Heart left ventricle (tissue), 16 donors: ENCODE measurements at places on chromosomes 12 and 14. TPM values are rescaled to one million over a fixed set of nuclear protein-coding genes. Genes with fewer than 3 reads are reported as not detected.
A peak's percentile ranks its signal among the peaks of the same experiment; 100 is the strongest.

GPR162 gene
- total RNA-seq: 5.2 TPM

DNA sequence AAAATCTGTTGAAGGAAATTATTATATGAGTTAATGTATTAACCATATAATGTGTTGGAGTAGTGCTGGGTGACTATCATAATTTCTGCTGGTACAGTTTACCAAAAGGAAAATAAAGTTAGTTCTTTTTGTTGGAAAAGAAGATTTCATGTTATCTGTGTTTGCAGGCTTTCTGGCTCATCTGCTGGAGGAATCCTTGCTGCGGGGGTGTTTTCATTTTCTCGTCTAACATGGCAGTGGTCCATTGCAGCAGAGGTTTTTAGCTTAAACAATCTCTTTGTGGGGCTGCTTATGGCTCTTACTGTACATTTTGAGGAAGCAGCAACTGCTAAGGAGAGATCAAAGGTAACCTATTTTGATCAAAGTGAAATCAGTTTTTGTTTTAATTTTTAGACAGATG lies 24.1 kb downstream of the TMEM260 start:
- no peak for DNase-seq

GRCh38 chr14:57656853-57657252 lies 163.2 kb upstream of the CCDC198 start:
- DNase-seq: no peak

DNA sequence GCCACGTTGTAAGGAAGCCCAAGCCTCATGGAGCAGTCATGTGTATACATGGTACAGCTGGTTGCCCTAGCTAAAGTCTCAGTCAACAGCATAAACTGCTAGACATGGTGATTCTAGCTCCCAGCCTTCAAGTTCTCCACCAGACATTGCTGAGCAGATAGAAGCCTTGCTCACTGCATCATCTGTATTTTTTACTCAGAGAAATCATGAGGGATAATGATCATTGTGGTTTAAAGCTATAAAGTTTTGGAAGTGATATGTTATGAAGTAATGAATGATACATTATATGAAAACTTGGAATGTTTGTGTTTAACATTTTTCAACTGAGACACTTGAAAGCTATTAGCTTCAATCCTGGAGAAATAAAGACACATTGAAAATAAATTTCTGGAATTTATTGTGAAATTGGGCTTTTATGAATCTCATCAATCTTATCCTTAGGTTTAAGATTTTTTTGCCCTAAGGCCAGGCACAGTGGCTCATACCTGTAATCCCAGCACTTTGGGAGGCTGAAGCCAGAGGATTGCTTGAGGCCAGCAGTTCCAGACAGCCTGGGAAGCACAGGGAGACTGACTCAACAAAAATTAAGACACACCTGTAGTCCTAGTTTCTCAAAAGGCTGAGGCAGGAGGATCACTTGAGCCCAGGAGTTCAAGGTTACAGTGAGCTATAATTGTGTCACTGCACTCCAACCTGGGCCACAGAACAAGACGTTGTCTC lies 5.6 kb upstream of the NFATC4 start:
- no peak for DNase-seq

GRCh38 chr12:2561367-2561766 lies 233.4 kb upstream of the FKBP4 start:
- no peak for DNase-seq

GRCh38 chr14:56554301-56554700 lies 25.3 kb upstream of the TMEM260 start:
- DNase-seq: no peak

- no peak for DNase-seq
These were observed 83.8 kb upstream of the PLEKHG7 start for GRCh38 chr12:92619026-92619425.

GRCh38 chr12:71124835-71125460 lies 32.9 kb downstream of the TSPAN8 start:
- DNase-seq: no peak

GRCh38 chr12:47032644-47033043 lies 46.8 kb upstream of the PCED1B start:
- DNase-seq: no peak

AKAP5 gene
- total RNA-seq: 0.12 TPM

GRCh38 chr14:65821224-65821753 lies 408.8 kb downstream of the FUT8 start:
- no peak for DNase-seq

DNA sequence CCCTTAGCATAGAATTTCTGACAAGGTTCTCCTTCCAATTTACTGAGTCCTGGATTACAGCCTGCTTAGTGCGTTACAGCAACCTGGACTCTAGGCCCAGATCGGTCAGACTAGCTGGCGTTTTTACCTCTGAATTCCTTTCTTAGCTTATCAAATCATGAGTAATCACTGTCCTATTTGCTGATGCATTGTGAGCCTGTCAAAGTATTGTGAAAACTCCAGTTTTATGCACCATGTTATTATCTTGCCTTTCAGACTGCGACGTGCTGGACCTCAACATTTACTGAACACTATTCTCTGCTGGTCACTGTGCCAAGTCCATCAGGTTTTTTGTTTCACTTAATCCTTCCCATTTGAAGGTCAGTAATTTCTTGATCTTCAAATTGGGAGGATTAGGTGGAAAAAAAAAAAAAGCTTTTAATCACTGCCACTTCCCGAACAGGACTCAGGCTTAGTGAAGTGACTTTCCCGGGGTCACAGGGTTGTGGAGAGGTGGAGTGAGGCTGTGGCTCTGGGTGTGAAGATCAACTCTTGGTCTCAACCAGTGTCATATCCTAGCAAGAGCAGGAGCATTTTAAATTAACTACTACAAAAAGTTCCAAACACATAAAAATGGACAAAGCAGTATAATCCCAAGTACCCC lies 31.2 kb downstream of the FBXO21 start:
- DNase-seq: no peak

- DNase-seq: peak; percentile 43
These were observed 236.1 kb upstream of the NPAS3 start for GRCh38 chr14:32702562-32702961.

DNA sequence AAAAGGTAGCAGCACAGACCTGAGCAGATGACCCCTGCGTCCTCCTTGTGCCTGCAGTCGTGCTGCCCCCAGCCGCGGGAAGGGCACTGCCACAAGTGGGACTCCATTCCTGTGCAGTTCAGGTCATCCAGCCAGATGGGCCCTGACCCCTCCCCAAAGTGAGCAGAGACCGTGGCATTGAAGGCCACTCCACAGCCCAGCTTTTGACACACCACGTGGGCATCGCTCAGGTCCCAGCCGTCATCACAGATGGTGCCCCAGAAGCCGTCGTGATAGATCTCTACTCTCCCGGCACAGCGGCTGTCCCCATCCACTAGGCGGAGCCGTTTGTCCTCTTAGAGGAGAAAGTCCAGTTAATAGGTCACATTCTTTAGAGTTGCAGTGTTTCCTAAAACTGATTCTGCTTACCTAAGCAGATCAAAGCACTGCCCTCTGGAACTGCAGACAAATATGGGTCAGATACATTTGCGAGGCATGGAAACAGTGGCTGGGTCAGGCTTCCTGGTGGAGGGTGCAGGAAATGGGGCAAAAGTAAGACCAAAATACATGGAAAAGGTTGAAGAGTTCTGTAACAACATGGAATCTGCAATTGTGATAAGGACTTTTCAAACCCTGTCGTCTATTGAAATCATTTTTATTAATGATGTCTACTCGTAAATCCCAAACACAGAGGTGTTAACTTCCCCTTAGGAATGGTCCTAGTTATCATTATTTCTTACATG lies 69.4 kb downstream of the CD163L1 start:
- DNase-seq: no peak

DNA sequence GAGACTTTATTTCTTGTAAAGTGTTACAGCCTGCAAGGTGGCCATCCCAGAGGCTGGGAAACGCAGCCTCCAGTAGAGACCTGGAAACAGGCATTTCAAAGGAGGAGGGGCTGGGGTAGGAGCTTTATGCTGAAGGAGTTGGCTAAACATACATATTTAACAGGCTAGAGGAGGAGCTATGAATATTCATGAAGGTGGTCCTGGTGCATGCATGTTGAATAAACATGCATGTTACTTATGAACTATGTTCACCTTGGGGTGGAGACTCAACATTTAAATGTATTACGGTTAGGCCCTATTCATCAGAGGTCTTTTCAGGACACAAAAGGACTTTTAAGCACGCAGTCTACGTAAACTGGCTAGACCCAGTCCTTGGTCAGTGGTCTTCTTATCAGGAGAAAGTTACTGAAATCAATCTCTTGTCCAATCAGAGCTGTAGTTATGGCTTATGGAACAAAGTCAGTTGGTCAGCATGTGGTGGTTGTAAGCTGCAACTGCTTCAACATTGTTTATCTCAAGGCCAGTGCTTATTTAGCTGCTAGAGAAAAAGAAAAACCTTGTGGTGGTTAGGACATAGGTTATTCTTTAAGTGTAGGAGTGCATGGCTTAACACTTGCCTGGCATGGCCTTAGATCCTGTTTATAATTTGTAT lies 11.4 kb upstream of the ARF6 start:
- no peak for DNase-seq

DLGAP5 gene
- 0.15 TPM for total RNA-seq

- no peak for DNase-seq
These were observed 324.6 kb downstream of the TMEM121 start for GRCh38 chr14:105850853-105851581.

DNA sequence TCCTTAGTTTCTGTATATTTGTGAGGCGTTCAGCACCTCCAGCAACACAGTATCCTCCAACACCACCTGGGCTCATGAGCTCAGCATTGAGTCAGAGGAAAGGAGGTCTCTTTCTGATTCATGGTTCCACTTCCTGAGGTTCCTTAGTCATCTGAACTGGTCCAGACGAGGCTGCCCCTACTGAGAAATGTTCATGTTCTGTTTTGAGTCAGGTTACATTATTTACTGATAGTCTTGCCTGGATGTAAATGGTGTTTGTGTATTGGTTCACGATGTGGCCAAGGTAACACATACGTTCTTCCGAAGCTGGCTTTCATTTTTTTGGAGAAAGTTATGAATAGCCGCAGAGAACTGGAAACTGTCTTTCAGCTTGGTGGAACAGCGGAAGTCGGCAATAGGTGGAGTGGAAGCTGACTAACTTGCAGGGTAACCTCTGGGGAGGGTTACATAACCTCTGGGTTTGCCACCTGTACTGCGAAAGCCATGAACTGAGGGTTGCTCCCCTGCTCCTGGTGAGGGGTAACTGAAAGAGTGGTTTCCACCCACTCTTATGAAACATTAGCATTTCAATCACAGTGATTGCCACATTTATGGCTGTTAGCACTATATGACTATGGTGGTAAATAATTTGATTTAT lies 42.2 kb upstream of the MANSC4 start:
- DNase-seq: no peak

DNA sequence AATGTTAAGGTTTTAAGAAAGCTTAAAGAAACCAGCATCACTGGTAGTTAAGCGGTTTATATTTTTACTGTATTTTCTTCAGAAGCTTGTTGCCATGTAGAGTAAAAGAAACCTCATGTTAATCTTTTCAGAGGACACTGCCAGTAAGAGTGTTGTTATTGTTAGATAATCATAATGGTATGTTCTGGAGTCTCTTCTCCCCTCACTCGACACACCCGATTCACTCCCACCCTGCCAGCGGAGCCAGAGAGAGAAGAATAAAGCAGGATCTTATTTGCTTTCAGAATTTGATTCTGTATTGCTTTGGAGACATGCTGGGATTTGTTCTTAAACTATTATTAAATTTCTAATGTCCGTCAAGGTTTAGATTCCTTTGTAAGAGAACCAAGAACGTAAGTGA lies 113.7 kb downstream of the SAMD4A start:
- no peak for DNase-seq

- DNase-seq: peak; percentile 78
These were observed at the start of gene SLC25A21 for GRCh38 chr14:37172024-37172869. SLC25A21 (minus strand) TSS chr14:37172606.

DNA sequence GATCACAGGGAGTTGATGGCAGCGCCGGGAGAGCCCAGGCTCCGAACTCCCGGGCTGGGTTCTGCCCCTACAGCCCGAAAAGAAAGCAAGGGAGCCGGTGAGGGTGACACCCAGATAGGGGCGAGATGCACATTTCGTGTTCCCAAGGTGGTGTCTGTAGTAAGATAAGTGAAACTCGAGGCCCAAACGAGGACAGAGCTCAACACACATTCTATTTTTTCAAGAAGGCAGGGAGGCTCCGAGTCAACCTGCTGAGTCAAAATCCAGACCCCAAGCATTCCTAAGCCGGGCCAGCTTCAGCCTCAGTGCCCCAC lies 24.2 kb upstream of the YY1 start:
- no peak for DNase-seq

- no peak for DNase-seq
These were observed 253.7 kb upstream of the PWP1 start for GRCh38 chr12:107431942-107432341.

- DNase-seq: no peak
These were observed 473.9 kb downstream of the BCL11B start for GRCh38 chr14:98798099-98798498.

- no peak for DNase-seq
These were observed 21.8 kb upstream of the DCN start for GRCh38 chr12:91204421-91204820.

DNA sequence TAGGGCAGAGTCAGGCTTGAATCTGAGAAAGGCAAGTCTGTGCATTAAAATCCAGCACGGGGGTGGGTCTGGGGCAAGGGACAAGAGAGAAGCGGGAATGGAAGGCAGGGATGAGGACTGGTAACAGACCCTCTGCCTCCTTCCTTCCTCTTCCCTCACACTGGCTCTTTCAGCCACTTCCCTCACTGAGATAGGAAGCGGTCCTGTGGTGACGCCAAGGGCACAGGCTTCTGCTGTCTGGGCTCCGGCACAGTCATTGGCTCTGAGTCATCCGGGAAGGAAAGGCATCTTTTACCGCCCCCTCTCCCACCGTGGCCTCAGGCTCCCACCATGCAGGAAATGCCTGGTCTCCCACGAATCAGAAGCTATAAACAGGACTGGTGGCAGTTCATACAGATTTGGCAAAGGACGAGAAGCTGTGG lies 70.2 kb downstream of the ETV6 start:
- DNase-seq: peak; percentile 82

DNA sequence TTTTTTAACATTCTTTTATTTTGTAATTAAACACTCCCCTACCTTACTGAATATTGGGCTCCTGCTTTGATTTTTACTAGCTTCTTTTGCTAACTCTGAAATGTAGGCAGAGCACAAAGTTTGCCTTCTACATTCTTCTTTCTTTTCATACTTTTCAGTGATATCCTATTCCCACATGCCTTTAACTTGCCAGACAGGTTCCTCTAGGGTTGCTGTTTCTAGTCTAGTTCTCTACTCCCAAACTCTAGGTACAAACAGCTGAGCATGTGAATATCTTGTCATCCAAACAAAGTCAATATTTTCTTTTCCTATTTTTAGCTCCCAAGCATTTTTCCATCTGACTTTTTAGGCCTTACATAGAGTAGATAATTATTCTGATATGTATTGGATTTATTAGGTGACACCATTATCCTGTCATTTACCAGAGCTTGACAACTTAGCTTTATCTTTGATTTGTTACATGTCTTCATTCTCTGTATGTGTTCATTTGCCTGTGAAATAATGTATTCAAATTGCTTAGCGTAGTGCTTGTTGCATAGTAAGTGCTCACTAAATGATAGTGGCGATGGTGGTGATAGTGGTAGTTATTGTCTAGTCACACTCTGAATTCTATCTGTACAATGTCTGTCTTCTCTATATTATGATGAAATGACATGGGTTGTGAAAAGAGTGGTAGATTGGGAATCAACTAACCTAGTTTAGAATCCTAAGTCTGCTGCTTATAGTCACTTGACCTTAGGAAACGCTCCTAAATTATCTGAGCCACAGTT lies 73.6 kb upstream of the DNM1L start:
- no peak for DNase-seq
